ENCODE measurements at places on chromosomes 6 and 20.

DNA sequence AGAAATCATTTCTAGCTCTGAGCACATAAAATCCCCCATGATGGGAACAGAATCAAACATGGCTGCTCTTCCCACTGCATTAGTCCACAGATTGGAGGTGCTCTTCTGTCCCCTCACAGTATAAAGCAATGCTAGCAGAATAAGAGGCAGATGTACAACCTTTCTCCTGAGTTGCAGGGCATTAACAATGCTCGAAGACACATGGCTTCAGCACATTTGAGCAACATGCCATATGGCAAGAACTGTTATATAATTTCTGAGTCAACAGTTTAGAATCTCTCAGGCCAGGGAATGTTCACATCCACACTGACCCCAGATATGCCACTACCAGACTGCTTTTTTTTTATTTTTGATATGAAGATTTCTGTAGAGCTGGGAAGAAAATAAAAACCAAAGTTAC is 119.6 kb downstream of the KIF13A start:
- DNase-seq = no peak

DNA sequence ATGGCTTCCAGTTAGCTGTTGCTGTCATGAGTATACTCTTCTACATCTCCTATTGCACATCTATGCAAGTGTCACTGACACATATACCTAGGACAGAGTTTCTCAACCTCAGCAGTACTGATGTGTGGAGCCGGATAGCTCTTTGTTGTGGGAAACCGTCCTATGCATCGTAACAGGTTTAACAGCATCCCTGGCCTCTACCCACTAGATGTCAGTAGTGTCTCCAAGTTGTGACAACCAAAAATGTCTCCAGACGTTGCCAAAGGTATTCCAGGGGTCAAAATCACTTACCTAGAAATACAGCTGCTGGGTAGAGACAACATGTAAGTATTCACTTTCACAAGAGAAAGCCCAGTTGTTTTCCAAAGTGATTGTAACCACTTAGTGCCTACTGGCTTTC is 637.6 kb downstream of the RNF144B start:
- DNase-seq = no peak

DNA sequence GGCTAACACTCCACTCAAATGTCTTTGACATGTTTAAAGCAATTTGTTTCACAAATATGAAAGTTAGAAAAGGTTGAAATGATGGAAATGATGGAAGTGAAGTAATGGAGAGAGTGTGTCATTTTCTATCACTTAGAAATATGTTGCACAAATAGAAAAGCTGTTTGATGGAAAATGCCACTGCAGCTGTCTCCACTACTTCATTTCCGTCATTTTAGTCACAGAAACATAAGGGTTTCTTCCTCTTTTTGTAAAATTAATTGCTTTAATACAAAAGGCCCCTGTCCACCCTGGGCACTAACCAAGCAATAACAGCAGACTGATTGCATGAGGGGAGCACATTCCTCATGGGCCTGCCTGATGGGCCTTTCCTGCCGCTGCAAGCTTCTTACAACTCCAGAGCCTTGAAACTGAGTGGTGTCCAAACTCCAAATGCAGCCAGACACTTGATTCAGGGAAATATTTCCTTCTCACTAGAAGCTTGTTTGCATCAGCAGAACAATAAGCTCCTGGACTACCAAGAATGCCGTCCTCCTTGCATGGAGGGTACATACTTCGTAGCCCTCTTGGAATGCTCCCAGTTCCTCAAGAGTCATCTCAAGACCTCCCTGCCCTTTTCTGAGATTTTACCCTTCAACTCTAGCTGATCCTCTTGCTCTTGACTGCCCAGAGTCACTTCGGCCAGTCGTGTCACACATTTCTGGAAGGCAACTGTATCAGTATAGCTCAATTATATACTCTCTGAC is 36.1 kb downstream of the F13A1 start:
- no peak for DNase-seq

DNA sequence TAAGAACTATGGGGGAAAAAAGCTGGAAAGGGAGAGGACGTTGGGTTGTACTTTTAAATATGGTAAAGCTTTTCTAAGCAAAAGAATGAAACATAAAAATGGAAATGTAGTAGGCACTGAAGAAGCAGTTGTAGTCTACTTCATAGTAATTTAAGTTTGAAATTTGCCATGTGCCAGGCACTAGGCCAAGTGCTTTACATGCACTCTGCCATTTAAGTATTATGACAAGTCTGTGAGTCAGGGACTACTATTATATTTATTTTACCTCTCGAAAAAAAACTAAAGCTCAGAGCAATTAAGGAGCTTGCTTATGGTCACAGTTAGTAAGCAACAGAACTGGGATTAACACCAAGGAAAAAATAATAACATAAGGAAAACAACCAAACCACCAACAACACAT is 257.8 kb downstream of the GMDS start:
- DNase-seq = no peak

GRCh38 chr6:105803442-105803841 is 282.7 kb upstream of the PRDM1 start:
- no peak for DNase-seq

- DNase-seq = no peak
Measured at GRCh38 chr20:60518022-60518421, 559.8 kb downstream of the CDH26 start.

GRCh38 chr6:163406366-163406765 is 8.2 kb upstream of the QKI start:
- no peak for DNase-seq

GRCh38 chr20:34558320-34559218 is at the start of gene MAP1LC3A:
Gene MAP1LC3A (plus strand): TSS chr20:34558718. CDS start chr20:34558869, 151 bp downstream.
- DNase-seq = peak; percentile 91

DNA sequence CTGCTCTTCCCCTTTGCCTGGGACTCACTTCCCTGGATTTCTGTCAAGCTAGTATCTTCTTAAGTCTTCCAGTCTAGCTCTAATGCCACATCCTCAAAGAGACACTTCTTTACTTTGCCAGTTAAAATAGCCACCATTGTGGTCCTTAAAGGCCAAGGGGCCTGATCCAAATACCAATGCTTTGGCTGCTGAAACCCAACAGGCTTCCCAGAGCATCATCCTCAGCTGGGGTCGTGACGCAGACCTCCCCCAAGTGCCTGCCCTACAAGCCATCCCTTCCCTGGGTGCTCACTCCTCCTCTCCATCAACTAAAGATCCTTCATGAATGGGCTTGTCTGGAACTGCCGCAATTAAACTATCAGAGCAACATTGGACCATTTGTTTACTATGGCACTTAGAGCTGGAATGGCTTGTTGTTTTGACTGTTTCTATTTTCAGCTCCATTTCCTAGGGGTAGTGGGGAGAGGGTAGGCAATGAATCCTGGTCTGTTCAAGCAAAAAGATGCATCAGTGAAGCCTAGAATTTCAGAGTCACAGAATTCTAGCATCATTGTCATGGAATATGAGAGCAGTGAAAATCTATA is 79.6 kb upstream of the SIRPA start:
- no peak for DNase-seq

DNA sequence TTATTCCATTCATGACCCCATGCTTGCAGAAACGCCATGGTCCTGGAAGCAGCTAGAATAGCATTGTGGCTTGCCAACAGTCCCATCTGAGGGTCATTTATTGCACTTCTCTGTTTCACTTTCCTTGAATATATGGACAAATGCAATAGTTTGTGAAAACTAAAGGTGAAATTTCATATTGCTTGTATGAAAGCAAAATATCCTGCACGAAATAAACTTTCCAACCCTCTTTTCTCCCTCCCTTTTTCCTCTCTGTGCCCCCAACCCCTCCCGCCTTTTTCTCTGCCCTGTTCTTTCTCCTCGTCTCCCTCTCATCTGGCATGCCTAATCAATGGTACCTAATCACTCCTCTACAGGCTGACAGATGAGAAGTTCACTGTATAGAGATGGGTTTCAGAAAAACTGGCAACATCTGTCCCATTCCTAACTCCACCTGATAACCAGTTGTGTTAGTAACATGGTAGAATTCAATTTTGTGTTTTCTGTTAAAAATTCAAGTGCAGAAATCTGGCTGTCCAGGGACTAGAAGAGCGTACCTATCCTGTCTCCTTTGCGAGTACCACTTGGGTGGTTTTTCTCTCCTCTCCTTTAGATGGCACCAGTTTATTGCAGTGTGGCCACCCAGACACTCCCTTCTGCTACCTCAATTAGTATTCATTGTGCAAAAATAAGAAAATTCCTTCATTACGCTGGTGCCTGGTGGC is 198.6 kb downstream of the FOXA2 start:
- DNase-seq = no peak

GRCh38 chr6:19866985-19867627 is 29.9 kb downstream of the ID4 start:
- DNase-seq = no peak

DNA sequence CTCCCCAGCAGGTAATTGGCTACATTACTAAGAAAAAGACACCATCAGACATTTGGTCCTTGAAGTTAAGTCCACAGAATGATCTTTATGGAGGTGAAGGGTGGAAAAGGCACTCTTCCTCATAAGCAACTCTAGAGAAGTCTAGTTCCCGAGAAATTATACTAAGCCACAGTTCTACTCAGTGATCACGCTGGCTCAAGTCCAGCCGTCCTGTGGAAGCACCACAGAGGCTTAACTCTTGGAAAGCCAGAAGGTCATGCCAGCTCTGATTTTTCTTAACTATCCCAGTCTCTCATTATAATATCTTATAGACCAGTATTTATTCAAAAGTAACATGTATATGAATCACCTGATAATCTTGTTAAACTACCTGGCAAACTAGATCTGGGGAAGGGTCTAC is 258.5 kb downstream of the EYA4 start:
- DNase-seq = no peak

DNA sequence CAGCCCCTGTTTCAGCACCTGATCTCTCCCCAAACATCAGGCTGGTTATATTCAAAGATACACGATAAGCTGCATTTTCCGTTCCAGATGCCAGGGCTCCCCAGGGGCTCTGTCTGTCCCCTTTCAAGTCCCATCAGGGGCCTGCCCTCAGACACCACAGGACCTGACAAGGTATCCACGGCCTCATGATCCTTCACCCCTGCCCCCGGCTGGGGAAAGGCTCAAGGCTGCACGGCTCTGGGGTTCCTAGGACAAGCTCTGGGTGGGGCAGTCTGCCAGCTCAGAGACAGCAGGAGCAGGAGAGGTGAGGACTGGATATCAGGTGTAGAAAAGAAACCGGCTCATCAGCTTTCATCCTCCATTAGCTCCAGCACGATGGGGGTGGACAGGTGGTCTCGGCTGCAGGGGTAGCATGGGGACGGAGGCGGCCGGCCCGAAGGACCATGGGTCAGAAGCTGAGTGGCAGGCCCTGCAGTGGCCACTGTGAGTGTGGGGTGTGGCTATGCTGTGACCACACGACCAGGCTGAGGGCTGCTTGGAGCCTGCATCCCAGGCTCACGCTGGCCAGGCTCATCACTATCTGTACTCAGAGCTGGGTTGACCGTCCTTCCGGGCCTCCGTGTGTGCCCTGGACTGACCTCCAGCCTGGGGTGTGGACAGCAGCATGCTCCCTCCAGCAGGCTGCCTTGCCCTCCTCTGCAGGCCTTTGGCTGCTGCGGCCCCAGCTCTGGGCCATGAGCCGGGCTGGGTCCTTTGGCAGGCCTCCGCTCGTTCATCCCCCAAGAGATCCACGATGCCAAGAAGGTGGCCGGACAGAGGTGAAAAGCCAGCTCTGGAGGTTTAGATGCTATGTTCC is 386.2 kb downstream of the THBS2 start:
- DNase-seq = no peak

GRCh38 chr20:2217857-2218539 is 77.8 kb upstream of the TGM3 start:
- DNase-seq = no peak

DNA sequence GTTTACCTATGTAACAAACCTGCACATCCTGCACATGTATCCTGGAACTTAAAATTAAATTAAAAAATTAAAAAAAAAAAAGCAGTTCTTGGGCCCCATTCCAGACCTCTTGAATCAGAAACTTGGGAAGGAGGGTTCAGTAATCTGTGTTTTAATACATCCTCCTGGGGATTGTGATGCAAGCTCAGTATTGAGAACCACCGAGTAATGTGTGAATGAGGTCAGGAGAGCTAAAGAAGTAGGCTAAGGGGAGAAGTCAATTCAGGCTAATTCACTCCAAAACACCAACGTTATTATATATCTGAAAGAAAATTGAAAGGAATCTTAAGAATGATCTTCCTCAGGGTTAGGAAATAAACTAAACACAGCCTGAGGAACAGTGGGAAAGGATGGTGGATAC is 120.4 kb downstream of the RNF144B start:
- DNase-seq = no peak

- DNase-seq = no peak
Measured at GRCh38 chr6:15790116-15790515, 127.3 kb upstream of the DTNBP1 start.

DNA sequence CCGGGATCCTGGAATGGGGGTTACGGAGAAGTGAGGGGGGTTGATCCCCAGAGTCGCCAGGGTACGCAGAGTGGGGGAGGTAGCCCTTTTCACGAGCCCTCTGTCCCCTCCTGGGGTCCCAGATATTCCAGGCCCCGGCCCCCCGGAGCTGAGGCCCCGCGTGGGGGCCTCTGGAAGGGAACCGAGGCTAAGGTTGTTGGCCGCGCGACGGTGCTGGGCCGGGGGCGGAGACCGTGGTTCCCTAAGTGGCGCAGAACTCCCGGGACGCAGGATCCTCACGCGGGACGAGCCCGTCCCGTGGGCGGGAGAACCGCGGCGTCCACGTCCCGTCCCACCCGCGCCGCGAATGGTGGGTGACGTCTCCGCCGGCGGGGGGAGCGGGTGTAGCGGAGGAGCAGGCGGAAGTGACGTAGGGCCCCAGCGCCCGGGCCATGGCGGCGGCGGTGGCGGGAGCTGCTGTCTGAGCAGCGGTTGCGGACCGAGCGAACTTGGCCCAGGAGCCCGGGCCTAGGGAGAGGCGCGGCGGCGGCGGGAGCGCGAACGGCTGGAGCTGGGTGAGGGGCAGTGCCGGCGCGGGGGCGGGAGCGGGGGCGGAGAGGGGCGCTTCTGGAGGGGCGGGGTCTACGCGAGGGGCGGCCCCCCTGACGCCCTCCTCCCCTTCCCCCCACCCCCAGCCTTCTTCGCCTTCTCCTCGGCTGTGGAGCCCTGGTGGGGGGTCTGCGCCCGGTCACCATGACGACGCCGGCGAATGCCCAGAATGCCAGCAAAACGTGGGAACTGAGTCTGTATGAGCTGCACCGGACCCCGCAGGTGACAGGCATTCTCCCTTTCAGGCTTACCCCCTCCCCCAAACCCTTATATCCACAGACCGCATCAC is at the start of gene RING1:
TSS of gene RING1 (plus strand) at position 410 of the 877 bp plus-strand sequence. CDS start at position 733, 323 bp downstream.
- DNase-seq = peak; percentile 80
